Activated CD4-positive, alpha-beta T cell treated with anti-CD3 and anti-CD28 coated beads, Interleukin-2, amount 10 ng/mL, durations not matched to agents 7 days and 5 days (primary cell): ENCODE measurements at places on chromosomes 1 and 21. TPM values are rescaled to one million over a fixed set of nuclear protein-coding genes. Genes with fewer than 3 reads are reported as not detected.

DNA sequence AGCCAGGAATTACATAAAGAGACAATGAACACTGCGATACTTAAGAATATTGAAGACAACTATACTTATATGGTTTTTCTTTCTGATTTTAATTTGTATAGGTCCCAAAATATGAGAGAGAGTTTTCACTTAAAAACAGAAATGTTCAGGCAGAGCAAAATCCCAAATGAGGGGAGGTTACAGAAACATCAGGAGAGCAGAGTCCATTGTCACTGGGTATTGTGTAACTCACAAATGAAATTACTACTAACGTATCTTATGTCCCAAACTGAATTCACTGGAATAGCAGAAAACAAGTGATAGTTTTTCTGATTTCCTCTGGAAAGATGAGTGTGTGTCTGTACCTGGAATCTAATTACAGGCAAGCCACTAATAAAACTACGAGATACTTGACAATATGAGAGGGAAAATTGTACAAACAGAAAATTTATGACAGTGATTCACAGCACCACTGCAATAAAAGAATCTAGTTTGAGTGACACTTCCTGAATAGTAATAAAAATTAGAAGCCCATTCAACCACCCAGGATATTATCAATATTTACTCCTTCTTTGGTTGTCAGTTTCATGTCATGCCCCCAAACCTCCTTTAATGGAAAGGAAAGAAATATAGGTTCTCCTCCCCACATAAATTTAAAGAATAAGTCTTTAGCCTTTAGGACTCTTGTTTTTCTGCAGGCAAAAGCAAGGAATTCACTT lies 522.6 kb downstream of the ADGRL2 start:
- H3K4me3 ChIP-seq, result no peak overlapping the region
- H3K27me3 ChIP-seq, result no peaks in the 10 kb centered on the region
- no peaks in the 10 kb centered on the region for H3K4me1 ChIP-seq
- no peak overlapping the region for H3K27ac ChIP-seq
- no peak for DNase-seq

DNA sequence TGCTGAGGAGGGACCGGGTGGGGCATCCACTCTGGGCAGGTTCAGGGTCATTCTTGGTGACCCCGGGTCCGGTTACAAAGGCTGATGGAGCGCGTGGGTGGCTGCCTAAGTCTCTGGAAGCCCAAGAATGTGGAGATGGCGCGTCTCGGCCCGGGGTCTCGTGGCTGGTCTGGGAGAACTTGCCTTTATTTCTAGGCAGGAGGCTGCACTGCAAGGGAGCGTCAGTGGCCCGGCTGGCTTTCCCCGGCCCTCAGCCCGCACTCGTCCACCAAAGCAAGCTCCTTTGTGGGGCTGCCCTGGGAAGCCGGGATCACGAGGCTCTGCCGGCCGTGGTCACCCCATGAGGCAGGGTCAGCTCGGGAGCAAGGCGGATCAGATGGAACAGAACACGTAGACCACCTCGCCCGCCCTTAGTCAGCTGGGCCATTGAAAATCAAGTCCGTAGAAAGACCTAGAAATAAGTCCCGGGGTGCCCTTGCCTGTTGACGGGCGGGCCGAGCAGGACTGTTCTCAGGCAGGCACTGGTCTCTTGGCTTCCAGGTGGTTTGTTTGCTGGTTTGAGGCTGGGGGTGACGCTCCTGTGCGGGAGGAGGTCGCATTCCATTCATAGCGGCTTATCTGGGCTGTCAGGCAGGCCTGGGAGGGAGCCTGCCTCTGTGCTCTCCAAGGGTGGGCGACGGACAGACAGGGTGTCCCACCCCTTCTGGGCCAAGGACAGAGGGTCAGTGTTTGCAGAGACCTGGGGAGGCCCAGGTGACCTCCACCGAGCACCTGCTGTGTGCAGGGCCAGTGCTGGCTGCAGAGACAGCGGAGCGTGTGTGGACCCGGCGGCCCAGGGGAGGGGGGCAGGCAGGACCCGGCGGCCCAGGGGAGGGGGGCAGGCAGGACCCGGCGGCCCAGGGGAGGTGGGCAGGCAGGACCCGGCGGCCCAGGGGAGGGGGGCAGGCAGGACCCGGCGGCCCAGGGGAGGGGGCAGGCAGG lies 25.8 kb downstream of the COL18A1 start:
- no peak overlapping the region for H3K27ac ChIP-seq
- H3K4me3 ChIP-seq, result no peak overlapping the region
- H3K27me3 ChIP-seq, result no peaks in the 10 kb centered on the region
- no peaks in the 10 kb centered on the region for H3K36me3 ChIP-seq
- no peak for DNase-seq
- no peaks in the 10 kb centered on the region for H3K4me1 ChIP-seq

KRTAP10-2 gene
- not detected for total RNA-seq

- no peak overlapping the region for H3K27ac ChIP-seq
- peaks cover 2% of the 10 kb centered on the region for H3K27me3 ChIP-seq
- no peaks in the 10 kb centered on the region for H3K4me1 ChIP-seq
These were observed 315.0 kb upstream of the CAMK1G start for GRCh38 chr1:209268479-209268878.

DNA sequence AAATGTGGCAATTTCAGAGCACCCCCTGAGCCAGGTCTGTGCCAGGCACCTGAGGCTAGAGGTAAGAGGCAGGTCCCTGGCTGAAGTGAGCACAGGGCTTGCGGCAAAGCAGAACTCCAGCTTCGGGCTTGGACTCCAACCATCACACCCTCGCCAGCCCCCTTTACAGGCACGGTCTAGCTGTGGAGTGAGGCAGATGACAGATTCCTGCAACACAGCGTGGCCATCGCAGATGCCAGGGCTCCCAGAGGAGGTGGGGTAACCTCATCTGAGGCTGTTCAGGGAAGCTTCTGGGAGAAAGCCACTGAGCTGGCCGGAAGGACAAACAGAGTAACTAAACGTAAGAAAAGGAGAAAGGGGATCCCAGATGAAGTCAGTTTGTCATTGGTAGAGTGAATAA lies 55.6 kb upstream of the CASZ1 start:
- no peak for DNase-seq
- no peak overlapping the region for H3K4me3 ChIP-seq
- H3K36me3 ChIP-seq, result no peaks in the 10 kb centered on the region
- H3K4me1 ChIP-seq, result no peaks in the 10 kb centered on the region
- H3K27me3 ChIP-seq, result no peaks in the 10 kb centered on the region

DNA sequence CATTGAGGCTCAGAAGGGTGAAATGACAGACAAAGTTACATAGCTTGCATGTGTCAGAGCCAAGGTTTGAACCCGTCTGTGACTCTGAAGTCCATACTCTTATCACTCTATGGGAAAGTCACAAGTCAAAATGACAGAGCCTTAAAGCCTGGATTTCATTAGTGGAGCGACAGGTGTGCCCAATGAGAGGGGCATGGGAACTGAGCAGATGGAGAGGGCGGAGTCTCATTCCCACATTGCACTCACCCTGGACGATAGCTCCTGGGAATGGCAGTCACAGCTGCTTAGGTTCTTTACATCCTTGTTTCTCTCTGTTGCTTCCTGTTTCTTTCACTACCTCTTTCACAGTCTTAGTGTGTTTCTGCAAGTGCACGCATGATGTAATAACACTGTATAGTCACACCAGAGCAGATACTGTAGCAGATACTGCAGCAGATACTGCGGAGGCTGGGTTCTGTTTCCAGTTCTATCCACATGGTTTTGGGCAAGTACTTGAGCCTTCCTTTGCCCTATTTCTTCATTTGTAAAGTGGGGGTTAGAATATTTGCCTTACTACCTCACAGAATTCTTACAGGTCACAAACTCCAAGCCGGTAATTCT lies 127.2 kb downstream of the ZSCAN20 start:
- no peaks in the 10 kb centered on the region for H3K4me1 ChIP-seq
- no peak overlapping the region for H3K27ac ChIP-seq
- no peak for DNase-seq
- no peak overlapping the region for H3K4me3 ChIP-seq
- no peaks in the 10 kb centered on the region for H3K36me3 ChIP-seq
- peaks cover 21% of the 10 kb centered on the region for H3K27me3 ChIP-seq

DNA sequence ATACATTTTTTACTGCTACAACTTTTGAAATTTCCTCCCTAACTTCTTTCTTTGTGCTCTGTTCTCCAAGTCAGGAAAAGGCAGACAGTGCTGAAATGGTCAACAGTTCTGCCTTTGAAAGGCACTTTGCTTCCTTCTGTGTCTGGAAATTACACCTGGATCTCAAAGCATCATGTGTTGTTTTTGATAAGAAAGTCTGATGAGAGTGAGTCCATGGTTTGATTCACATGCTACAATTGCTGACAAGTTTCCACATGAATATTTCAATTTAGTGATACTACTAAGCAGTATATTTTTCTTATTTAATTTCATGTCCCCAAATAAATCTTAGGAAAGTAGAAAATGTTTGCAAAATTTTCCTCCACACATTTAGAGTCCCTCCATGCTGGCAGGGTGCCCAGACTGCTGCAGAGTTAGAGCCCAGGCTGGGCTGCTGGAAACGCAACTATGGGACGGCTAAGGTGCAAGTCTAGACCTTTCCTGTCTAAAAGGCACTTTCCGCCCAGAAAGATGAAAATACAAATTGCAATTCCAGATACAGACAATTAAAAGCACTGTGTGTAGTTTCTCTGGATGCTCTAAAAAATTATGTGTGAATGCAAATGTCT lies 96.6 kb upstream of the RUNX1 start:
- H3K4me1 ChIP-seq, result peaks cover 5% of the 10 kb centered on the region
- DNase-seq, result no peak
- H3K4me3 ChIP-seq, result no peak overlapping the region
- peaks cover 3% of the 10 kb centered on the region for H3K36me3 ChIP-seq
- no peak overlapping the region for H3K27ac ChIP-seq

DNA sequence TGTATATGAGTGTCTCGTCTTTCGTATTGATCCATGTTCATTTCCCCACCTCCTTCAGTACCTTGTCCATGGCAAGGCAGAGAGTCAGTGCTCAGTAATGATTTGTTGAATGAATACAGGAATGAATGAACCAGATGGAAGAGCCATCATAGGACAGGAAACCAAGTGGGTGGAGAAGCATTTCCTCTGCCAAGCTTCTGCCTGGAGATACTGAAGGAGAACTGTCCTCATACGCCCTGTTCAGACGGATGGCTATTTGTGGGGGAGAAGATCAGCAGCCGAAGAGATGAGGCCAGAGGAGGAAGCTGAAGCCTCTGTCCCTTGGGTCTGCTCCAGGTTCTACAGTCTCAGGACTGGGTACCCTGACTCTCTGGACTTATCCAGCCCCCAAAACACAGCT lies 5.8 kb downstream of the FAM43B start:
- H3K27ac ChIP-seq, result no peak overlapping the region
- no peak for DNase-seq
- H3K4me1 ChIP-seq, result peaks cover 3% of the 10 kb centered on the region
- H3K36me3 ChIP-seq, result no peaks in the 10 kb centered on the region
- H3K27me3 ChIP-seq, result peaks cover 4% of the 10 kb centered on the region

GRCh38 chr21:34544032-34544496 lies 32.1 kb upstream of the KCNE1 start:
- H3K27me3 ChIP-seq, result no peaks in the 10 kb centered on the region
- peaks cover 4% of the 10 kb centered on the region for H3K4me1 ChIP-seq
- DNase-seq, result peak; percentile 39
- H3K27ac ChIP-seq, result no peak overlapping the region

GRCh38 chr1:1432951-1433803 lies 2.3 kb upstream of the VWA1 start:
- H3K27me3 ChIP-seq, result peaks cover 20% of the 10 kb centered on the region
- no peak for DNase-seq
- H3K27ac ChIP-seq, result no peak overlapping the region
- H3K36me3 ChIP-seq, result no peaks in the 10 kb centered on the region
- peaks cover 9% of the 10 kb centered on the region for H3K4me1 ChIP-seq

DNA sequence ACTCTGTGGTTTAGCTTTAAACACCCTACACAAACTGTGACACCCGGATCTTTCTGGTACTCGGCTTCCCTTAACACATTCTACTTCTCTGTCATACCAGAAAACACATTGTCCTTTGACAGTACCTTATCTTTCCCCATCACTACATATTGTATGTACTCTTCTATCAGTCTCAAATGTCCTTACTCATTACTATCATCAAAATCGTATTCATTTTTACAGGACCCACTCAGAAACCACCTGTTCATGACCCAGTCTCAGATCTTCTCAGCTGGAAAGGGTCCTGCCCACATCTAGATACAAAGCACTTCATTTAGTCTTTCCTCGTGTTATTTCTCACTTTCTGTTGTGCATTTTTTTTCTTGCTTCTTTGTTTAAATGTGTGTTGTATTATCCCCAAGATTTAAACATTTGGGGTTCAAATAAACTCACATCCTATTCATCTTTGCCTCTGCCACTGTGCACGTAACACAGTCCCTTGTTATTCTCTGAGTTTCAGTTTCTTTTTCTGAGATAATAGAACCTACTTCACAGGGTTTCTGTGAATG lies 27.7 kb downstream of the CD34 start:
- peak overlapping the region; percentile 98 for H3K27ac ChIP-seq
- DNase-seq, result peak; percentile 35
- H3K4me1 ChIP-seq, result peaks cover 50% of the 10 kb centered on the region
- peaks cover 3% of the 10 kb centered on the region for H3K36me3 ChIP-seq
- H3K4me3 ChIP-seq, result peak overlapping the region; percentile 76
- H3K27me3 ChIP-seq, result peaks cover 2% of the 10 kb centered on the region

GRCh38 chr1:33047839-33048305 lies 11.2 kb upstream of the AK2 start:
- H3K27me3 ChIP-seq, result peaks cover 15% of the 10 kb centered on the region
- DNase-seq, result no peak
- H3K36me3 ChIP-seq, result peaks cover 2% of the 10 kb centered on the region

CR1 gene
- total RNA-seq, result 0.25 TPM

GRCh38 chr1:203626910-203627246 lies 246 bp downstream of the ATP2B4 start:
- peak overlapping the region; percentile 94 for H3K4me3 ChIP-seq
- H3K27ac ChIP-seq, result peak overlapping the region; percentile 90
- peaks cover 66% of the 10 kb centered on the region for H3K4me1 ChIP-seq
- H3K36me3 ChIP-seq, result peaks cover 32% of the 10 kb centered on the region

GRCh38 chr1:47257224-47257623 lies 25.2 kb upstream of the TAL1 start:
- no peaks in the 10 kb centered on the region for H3K4me1 ChIP-seq
- no peak overlapping the region for H3K4me3 ChIP-seq
- no peak for DNase-seq
- peaks cover 49% of the 10 kb centered on the region for H3K36me3 ChIP-seq
- H3K27ac ChIP-seq, result no peak overlapping the region

PLA2G4A gene
- not detected for total RNA-seq

DNA sequence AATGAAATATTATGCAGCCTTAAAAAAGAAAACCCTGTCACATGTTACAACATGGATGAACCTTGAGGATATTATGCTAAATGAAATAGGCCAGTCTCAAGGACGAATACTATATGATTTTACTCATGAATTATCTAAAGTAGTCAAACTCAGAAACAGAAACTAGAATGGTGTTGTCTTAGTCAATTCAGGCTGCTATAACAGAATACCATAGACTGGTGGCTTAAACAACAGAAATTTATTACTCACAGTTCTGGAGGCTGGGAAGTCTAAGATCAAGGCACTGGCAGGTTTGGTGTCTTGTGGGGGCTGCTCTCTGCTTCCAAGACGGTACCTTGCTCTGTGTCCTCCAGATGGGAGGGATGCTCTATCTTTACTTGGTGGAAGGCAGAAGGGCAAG lies 113.8 kb upstream of the DNAH14 start:
- no peak overlapping the region for H3K27ac ChIP-seq
- H3K4me3 ChIP-seq, result no peak overlapping the region
- no peak for DNase-seq
- H3K27me3 ChIP-seq, result peaks cover 5% of the 10 kb centered on the region
- H3K36me3 ChIP-seq, result no peaks in the 10 kb centered on the region

KRTAP12-3 gene
- total RNA-seq, result not detected

GRCh38 chr1:162206749-162207635 lies 137.5 kb downstream of the NOS1AP start:
- H3K4me3 ChIP-seq, result no peak overlapping the region
- peaks cover 25% of the 10 kb centered on the region for H3K27me3 ChIP-seq
- H3K36me3 ChIP-seq, result no peaks in the 10 kb centered on the region
- no peak overlapping the region for H3K27ac ChIP-seq
- H3K4me1 ChIP-seq, result no peaks in the 10 kb centered on the region

SLC45A1 gene
- 0.32 TPM for total RNA-seq

GRCh38 chr1:37930246-37931101 lies 16.4 kb downstream of the INPP5B start:
- H3K36me3 ChIP-seq, result peaks cover 16% of the 10 kb centered on the region
- H3K27me3 ChIP-seq, result no peaks in the 10 kb centered on the region
- peak overlapping the region; percentile 76 for H3K27ac ChIP-seq
